ENCODE measurements at places on chromosomes 3 and 15.

DNA sequence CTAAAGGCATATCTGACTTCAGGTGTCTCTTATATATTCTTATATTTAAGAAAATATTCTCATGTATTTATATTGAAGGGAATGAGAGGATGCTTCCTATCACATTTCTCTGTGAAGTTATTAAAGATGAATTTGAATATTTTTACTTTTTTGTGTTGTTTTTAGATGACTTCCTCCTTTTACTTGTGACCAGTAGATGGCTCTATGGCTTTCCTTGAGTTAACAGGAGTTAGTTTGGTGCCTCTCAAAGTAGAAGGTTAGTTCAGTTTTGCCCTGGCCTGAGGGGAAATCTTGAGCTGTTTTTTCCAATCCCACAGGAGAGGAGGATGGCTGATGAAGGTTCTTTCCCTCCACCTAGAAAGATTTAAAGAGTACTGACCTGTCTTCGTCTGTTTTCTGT, 80.7 kb downstream of the SQOR start:
- DNase-seq, result no peak

GRCh38 chr15:56045068-56045748, 51.8 kb upstream of the NEDD4 start:
- no peak for DNase-seq

GRCh38 chr15:98203872-98204660, 243.6 kb downstream of the ARRDC4 start:
- DNase-seq, result no peak

GRCh38 chr15:51864408-51865056, 35.1 kb downstream of the TMOD3 start:
- peak; percentile 23 for DNase-seq

DNA sequence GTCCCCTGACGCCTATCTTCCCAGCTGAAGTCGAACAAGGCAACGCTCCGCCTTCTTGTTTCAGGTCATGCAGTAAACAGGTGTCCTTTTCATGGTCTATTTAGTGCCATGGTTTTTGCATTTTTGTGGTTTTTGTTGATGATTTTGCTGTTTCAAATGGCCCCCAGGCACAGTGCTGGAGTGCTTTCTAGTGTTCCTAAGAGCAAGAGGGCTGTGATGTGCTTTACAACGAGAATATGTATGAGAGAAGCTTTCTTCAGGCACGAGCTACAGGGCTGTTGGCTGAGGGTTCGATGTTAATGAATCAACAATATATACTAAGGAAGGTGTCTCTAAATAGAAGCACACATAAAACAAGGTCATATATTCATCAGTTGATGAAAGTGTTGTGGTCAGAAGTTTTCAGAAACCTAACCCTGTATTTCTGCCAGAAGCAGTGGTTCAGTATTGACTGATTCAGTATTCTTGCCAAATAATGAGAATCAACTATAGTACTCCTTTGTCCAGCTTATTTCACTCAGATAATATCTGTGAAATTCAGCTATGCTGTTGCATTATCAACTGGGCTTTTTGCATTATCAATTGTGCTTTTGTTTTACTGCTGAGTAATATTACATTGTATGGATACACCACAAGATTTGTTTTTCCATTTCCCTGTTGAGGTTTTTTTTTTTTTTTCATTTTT, 18.5 kb downstream of the LIMD1 start:
- no peak for DNase-seq

- DNase-seq, result no peak
Observed at GRCh38 chr3:2211568-2211967, 112.9 kb downstream of the CNTN4 start.

All from stimulated activated CD4-positive, alpha-beta T cell treated with anti-CD3 and anti-CD28 coated beads, Interleukin-15, amount 100 ng/mL, for 48 hours (primary cell).